ENCODE measurements at places on chromosomes 6 and 20.
A peak's percentile ranks its signal among the peaks of the same experiment; 100 is the strongest.

DNA sequence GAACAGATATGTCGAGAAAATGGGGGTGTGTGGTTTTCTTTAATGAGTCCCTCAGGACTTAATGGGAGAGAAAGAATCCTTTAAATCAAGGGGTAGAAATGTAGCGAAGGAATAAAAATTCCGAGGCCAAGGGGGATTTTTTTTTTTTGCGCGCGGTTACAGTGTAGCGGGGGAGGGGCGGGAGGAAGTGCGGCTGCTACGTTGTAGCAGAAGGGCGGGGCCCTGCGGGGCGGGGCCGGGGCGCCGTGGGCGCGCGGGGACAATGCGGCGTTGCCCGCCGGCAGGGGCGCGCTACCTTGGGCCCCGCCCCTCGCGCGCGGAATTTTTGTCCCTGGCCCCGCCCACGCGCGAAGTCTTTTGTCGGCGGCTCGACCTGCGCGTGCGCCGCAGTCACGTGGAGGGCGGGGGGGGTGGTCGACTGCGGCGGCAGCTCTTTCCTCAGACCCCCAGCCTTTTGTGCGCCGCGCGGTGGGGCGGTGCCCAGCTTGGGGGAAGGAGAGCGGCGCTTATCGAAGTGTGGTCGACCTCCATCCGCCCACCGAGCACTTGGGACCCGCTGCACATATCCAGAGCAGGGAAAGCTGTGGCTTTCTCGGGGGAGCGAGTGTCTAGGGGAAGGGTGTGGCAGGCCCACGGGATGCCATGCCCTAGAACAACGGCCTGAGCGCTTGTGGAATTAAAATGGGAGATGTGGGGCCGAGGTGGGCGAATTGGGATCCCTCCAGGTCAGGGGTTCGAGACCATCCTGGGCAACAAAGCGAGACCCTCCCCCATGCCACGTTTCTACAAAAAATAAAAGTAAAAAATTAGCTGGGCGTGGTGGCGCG is 1.3 kb downstream of the TUBB start:
- DNase-seq: peak; percentile 82

- DNase-seq: no peak
These were observed 31.3 kb upstream of the CHD6 start for GRCh38 chr20:41649489-41649888.

DNA sequence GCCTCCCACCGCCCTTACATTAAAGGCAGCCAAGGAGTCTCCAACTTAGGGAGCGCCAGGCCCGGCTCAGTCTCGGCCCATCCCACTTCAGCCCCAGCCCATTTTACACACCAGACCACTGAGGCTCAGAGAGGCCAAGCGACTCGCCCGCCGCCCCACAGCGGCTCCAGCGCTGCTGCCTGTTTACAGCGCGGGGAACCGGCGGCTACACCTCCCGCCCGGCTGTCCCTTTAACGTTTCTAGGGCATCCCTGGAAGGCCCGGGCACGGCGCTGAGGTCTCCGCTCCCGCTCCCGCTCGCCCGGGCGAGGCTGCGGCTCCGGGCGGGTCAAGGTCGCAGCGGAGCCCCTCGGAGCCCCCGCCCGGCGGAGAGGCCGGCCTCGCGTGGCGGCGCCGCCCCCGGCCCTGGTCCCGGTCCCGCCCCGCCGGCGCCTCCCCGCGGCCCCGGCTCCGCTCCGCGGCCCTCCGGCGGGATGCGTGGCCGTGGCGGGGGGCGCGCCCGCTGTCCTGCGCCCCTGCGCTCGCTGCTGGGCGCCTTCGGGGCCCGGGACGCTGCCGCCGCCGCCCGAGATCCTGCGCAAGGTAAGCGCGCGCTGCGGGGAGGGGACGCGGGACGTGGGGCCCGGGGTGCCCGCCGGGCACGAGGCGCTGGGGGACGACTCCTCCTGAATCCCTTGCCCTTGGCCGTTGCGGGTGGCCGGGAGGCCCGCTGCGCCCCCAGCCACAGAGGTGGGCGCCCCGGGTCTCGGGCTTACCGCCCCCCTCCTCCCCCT is 27.1 kb upstream of the PHACTR3 start:
- DNase-seq: peak; percentile 77

DNA sequence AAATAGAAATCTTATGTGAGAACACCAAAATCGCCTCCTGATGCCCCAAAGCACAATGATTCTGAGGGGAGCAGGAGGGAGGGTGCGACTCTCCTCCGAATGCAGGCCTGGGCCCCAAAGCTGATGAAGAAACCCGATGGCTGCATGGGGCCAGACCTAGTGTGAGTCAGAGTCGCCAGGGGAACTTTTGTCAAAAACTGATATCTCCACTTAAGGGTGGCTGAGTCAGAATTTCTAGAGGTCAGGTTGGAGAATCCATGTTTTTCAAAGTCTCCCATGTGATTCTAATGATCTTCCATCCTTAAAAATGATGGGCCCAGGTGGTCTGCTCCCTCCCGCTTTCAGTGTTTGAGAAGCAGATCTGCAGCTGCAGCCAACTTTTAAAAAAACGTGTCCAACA is 172.8 kb downstream of the BACH2 start:
- DNase-seq: no peak

DNA sequence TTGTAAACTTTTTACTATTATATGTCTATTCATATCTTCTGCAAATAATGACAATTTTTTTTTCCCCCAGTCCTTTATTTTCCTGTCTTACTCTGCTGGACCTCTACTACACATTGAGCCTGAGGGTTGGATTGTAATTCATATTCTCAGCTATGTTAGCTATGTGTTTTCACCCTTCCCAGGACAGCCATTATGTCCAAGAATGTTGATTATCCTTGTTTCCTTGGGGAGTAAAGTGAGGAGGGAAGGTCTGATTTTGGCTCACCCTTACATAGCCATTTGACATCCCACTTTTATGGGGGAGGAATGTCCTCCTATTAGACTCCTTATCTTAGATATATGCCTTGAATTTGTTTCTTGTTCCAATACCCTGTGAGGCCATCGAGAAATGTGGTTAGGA is 17.6 kb upstream of the TBC1D32 start:
- no peak for DNase-seq

DNA sequence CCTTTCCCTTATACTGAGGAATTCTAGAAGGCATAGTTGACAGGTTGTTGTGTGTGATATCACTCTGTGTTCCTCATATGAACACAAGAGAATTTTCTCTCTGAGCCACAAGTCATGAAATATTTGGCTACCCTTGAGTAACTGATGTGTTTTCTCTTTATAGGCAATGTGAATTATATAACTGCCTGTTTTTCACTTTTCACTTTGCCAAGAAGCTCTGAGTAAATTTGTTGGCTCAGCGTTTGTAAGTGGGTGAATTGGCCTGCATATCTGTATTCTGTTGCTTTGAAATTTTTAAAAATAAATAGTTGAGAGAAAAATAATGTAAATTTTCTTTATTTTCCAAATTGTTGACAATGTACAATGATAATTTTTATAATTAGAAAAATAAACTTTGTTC is 5.2 kb upstream of the BTBD9 start:
- no peak for DNase-seq

DNA sequence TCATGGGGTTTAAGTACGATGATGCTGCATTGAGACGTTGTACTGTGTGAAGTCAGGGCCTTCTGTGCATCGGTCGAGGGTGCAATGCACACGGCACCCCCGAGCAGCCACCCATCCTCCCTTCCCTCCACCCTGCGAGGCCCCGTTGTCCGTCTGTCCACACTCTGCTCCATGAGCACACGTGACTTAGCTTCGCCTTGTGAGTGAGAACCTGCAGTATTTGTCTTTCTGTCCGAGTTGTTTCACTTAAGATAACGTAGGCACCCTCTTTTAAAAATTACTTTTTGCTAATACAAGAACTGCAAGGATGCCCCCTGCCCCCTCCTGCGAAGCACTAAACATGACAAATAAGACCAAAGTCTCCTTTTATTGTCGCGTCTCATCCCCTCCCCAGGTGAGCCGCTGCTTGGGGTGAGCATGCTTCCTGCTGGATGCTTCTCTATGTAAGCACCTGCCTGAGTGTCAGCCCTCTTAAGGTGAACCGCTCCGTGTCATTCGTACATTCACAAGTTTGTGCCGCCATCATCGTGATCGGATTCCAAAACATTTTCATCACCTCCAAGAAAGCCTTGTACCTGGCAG is 3.6 kb upstream of the RBBP8NL start:
- no peak for DNase-seq

DNA sequence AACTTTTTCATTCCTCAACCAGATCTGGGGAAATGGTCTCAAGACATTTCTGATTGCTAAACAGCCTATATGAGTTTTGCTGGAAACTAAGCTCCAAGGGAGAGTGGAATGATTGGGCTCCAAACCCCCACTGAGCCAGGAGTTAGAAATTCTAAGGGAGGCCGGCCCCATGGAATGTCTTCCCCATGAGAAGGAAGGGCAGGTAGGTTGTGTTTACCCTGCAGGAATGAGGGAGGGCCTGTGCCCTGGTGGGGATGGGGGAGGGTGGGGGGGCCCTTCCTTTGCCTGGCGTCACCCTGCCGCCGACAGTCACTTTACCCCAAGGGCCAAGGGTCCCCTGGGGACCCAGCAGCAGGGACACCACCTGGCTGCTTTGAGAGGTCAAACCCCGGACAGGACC is 298.9 kb downstream of the TFAP2C start:
- no peak for DNase-seq

DNA sequence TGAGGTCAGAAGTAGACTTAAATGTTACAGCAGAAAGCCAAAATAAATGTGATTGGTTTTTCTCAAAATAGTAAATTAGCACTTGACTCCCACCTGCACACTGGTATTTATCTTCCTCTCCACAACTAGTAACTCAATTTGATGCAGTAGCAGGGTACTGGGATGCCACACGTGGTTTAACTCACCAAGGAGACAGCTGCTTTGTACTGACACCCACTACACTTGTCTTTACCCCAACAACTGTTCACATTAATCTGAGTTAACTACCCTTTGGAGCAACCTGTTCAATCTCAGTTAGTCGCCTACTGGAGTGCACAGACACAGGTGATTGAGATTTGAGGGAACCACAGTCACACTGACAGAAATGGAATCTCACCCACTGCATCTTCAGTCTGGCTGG is 242.1 kb downstream of the PRKN start:
- DNase-seq: no peak

GRCh38 chr6:24504287-24504648 is 9.5 kb downstream of the ALDH5A1 start:
- DNase-seq: no peak

DNA sequence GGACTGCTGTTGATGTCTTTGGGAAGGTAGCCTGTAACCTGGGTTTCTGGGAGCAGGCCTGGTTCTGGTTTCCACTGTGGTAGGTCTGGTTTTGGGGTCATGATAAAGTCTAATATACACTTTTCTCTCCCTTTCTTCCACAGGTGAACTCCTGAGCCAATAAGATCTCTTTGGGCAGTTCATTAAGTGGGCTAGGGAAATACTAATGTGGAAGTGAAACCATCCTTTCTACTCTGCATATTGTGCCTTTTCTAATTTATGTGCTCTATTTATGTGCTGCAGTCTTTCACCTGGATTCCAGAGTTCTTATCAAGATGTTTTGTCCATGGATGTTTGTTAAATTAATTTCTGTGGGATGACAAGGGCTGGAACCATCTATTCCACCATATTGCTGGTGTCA is 165.7 kb upstream of the PTPRK start:
- no peak for DNase-seq

DNA sequence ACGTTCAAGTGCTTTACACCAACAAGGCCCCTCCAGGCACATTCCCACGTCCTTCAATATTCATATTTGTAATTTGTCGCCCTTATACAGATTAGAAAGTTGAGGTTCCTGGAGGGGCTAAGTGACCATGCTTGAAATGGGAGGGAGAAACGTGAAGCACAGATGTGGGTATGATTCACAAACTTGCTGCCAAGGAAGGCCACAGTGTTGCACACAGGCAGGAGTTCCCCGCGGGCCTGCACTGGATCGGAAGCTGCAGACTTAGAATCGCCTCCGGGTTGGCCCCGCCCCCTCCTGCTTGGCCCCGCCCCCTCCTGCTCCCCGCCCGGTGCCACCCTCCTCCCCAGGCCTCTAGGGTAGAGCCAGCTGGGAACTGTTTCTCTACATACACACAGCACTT is 58.2 kb upstream of the QKI start:
- DNase-seq: no peak

GRCh38 chr20:39264506-39265172 is 302.5 kb downstream of the DHX35 start:
- no peak for DNase-seq

DNA sequence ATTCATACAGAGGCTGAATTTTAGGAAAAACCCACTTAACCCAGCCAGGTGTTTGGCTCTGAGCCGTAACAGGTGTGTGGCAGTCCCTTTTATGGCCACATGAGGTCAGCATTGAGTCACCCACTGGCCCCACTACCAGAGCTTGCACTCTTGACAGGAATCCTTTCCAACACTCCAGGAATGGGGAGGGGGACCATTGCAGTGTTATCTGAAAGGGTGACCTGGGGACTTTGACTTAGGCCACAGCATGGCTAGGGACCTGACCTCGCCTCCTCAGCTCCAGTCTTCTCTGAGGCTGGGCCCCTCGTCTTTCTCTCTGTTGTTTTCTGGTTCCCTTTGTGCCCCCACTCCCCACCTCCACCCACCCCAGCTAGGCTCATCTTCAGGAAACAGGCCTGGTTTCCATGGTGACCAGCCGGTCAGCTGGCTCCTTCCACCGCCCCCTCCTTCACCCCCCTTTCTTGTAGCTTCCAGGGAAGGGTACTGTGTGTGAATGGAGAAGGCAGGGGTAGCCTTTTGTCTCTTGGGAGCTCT is 2.1 kb upstream of the TMEM151B start:
- no peak for DNase-seq

DNA sequence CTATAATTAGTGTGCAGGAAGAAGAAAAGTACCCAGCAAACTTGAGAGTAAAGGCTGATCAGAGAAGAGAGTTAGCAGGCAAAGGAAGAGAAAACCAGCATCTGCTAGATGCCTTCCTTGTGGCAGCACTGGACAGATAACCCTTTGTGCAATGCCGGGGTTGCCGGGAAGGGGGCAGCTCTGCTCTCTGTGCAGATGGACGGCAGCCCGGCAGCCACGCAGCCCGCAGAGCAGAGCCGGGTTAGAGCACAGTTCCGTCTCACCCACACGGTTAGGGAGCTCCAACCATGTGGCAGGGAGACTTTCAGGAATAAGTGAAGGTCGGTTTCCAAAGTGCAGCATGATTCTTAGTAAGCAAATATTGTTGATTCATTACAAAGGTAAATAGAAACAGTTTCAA is 80.0 kb upstream of the RPS6KA2 start:
- DNase-seq: no peak

DNA sequence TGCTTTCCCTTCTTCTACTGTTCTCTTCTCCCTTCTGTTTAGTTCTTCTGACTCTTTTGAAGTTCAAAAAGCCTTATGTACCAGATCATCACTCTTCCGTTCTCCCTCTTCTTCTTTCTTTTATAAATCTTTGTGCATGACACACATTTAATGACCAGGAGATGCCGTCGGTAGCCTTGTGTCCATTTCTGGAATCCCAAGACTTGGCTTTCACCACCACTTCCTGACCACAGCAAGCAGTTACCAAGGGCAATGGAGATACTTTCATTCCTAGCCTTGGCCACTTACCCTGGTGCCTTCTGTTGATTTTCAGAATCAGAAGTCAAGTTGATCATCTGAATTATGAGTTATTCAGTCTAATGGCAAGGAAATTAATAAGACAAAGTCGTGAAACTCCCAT is 268.5 kb upstream of the QKI start:
- DNase-seq: no peak

All from RWPE2 (cell line).